ENCODE measurements at places on chromosomes 3 and 15.

DNA sequence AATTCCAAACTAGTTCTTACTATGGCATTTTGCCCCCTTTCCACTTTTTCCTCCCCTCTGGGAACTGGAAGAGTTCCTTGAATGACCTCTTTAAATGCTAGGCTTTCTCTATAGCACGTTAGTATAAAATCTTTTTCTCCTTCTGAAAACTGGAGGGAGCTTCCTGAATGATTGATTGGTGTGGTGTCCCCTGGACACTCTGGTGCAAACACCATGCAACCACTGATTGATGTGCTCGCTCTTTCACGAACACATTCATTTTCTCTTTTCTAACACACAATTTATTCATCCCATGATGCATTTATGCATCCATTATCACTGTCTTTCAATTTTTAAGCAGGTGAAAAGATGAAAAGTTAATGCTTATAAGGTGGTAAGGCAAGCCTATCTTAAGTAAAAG is 159.1 kb upstream of the NANOGP8 start:
- no peak for DNase-seq

DNA sequence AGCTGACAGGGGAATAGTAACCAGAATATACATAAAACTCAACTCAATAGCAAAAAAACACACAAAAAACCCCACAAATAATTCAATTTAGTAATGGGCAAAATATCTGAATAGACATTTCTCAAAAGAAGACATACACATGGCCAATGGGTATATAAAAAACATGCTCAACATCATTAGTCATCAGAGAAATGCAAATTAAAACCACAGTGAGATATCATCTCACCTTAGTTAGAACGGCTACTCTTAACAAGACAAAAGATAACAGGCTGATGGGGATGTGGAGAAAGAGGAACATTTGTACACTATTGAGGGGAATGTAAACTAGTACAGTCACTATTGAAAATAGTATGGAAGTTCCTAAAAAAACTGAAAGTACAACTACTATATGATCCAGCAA is 678.6 kb downstream of the MECOM start:
- DNase-seq, result no peak

- DNase-seq, result no peak
Measured at GRCh38 chr3:159604151-159604581, 384.5 kb upstream of the IL12A start.

GRCh38 chr3:30495172-30496065 is 111.0 kb upstream of the TGFBR2 start:
- no peak for DNase-seq

DNA sequence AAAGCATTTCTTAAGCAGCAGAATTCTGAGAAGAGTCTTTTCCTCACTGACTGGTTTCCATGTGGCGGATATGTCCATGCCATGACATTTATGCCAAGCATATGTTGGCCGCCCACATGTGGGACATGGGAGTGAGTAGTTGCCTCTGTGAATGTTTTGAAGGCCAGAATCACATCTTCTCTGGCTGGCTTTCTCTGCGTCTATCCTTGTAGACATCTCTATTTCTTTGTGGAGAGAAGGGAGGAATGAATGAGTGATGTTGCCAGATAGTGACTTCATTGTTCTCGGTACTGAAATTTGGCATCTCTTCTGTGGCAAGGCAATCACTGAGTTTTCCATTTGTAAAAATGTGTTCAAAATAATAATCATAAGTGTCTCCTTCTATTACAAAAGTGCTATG is 316.0 kb downstream of the CLSTN2 start:
- DNase-seq, result no peak

DNA sequence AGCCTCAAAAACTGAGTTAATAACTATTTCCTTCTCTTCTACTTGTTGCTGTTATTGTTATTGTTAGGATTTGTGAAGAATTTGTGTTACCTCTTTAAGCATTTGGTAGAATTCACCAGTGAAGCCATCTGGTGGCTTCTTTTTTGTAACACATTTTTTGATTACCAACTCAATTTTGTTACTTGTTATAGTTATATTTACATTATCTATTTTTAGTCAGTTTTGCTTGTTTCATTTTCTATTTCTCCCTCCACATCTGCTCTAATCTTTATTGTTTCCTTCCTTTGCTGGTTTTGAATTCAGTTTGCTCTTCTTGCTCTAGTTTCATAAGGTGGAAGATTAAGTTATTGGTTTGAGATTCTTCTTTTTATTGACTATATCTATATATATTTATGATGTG is 3.7 kb upstream of the SLC9C1 start:
- no peak for DNase-seq

DNA sequence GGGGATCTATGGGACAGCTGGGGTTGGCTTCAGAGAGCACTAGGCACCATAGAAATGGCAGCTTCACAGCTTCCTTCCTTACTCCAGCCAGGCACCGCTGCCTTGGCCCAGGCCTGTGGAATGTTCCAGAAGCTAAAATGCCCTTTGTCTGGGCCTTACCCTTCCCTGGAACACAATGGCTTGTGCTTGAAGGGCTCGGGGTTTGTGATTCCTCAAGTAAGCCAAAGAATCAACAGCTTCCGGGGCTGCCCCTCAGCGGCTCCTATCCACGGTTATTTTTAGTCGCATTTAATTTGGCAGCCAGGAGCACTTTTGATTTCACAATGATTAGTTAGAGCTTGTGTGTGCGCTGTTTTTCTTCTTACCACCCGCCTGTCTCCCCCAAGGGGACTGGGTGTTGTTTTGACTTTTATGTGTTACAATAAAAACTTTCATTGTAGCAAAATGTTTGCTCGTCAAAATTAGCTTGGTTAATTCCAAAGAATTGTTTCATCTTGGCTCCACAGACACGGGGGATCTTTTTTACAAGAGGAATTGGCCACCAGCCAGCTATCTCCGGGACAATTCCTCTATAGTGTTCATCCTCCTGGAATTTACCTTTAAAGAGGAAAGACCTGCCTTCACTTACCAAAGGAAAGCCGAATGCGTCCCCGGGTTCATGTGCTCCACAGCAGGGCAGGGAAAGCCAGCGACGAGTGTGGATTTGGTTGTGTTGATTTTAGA is 73.8 kb downstream of the TLE3 start:
- peak; percentile 64 for DNase-seq

- DNase-seq, result no peak
Measured at GRCh38 chr3:87335931-87336330, 59.5 kb upstream of the POU1F1 start.

DNA sequence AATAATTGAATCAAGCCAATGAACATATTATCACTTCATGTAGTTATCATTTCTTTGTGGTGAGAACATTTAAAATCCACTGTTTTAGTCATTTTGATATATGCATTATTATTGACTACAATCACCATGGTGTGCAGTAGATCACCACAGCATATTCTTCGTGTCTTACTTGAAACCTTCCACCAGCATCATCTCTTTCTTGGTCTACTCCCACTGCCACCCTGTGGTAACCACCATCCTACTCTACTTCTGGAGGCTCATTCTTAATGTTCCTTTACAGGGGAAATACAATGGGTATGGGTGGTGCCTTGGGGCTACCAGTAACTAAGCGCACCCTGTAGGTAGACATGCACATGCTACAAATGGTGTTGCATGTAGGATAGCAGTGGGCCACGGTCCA is 25.4 kb downstream of the PXK start:
- no peak for DNase-seq

- DNase-seq, result no peak
Measured at GRCh38 chr3:51355891-51356578, 29.1 kb upstream of the MANF start.

- peak; percentile 84 for DNase-seq
Measured at GRCh38 chr3:112685420-112685819, 44.5 kb upstream of the CCDC80 start.

DNA sequence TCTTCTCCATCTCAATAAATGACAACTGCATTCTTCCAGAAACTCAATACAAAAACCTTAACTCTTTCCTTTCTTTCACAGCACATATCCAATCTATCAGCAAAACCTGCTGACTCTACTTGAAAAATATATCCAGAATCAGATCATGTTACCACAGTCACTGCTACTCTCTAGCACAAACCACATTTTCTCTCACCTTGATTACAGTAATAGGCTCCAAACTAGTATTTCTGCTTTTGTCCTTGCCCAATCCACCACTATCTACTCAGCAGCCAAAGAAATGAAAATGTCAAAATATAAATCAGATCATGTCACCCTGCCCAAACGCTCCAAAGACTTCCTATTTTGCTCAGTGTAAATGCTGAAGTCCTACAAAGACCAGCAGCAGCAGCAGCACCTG is 15.2 kb downstream of the TMCC1 start:
- no peak for DNase-seq

DNA sequence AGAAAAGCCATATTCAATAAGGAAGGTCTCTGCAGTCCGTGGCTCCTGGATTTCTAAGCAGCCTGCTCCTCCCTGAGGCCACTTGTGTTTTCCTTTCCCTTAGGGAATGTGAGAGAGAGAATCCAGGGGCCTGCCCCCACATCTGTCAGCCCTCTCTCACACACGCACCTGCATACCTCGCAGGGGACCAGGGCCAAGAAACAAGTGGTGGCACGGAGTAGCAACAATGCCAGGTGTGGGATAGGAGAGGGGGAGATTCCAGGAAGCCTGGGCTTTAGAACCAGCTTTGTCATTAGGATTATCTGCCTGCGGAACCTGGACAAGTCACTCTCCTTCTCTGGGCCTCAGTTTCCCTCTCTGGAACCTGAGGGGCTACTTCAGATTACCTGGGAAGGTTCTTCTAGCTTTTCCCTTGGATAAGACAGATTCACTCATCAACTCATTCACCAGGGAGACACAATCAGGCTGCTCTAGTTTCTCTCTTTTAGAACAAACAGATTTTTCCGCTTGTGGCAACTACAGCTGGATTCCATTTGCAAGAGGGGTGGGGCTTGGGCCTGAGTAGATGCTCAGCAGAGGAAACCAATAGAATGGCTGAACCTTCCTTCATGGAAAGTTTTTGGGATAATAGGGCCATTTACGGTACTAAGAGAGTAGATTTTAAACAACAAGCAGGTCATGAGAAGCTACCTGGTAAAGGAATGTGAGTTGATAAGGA is 19.5 kb downstream of the BCL6 start:
- DNase-seq, result no peak

GRCh38 chr3:31220431-31220830 is 312.3 kb upstream of the STT3B start:
- no peak for DNase-seq

DNA sequence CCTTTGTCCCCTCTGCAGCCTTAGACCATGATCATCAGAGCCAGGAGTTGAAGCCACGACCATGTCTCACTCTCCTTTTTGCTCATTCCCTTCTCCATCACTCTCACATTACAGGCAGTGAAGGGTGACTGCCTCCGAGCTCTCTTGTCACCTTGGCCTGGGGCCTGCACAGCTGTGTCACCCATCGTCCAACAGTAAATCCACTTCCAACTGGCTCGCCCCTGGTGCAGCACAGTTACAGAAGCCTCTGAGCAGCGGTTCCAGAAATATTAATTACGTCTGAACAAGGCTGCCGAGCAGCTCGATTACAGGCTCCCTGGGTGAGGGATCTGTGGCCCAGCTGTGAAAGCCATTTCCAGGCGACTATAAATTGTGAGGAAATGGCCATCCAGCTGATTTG is 528.2 kb downstream of the NR2F2 start:
- DNase-seq, result no peak

- DNase-seq, result no peak
Measured at GRCh38 chr3:160806094-160806493, 50.1 kb downstream of the PPM1L start.
